ENCODE measurements at places on chromosomes 1 and 21. TPM values are rescaled to one million over a fixed set of nuclear protein-coding genes. Genes with fewer than 3 reads are reported as not detected.

The CD84 gene
- not detected for total RNA-seq

The LCE1B gene
- not detected for total RNA-seq

The CLCA1 gene
- total RNA-seq = not detected

The XCL1 gene
- total RNA-seq = not detected

The RABGGTB gene
- 58.8 TPM for total RNA-seq

The SLC1A7 gene
- total RNA-seq = not detected

The DISC1 gene
- total RNA-seq = 1.6 TPM

The GPR61 gene
- total RNA-seq = not detected

The AMY1C gene
- total RNA-seq = not detected

The GRHL3 gene
- not detected for total RNA-seq

The OR2L2 gene
- total RNA-seq = not detected

The FCGR1A gene
- total RNA-seq = not detected

The FCAMR gene
- not detected for total RNA-seq

The NOS1AP gene
- 0.29 TPM for total RNA-seq

The RGSL1 gene
- not detected for total RNA-seq

The LCE3D gene
- not detected for total RNA-seq

The SLC30A10 gene
- total RNA-seq = not detected

The PDZK1 gene
- 0.53 TPM for total RNA-seq

The KLHDC7A gene
- total RNA-seq = not detected

The SH3D21 gene
- 2.1 TPM for total RNA-seq

The MIER1 gene
- 21.6 TPM for total RNA-seq

The VASH2 gene
- total RNA-seq = under 0.01 TPM

The ADAM30 gene
- total RNA-seq = not detected

The RGS16 gene
- total RNA-seq = not detected

The FAAP20 gene
- 62.4 TPM for total RNA-seq

The PLEKHG5 gene
- 8.9 TPM for total RNA-seq

The UBE2U gene
- total RNA-seq = not detected

The COL8A2 gene
- total RNA-seq = 6.2 TPM

The RGL1 gene
- 6.0 TPM for total RNA-seq

The TACSTD2 gene
- total RNA-seq = under 0.01 TPM

The ENTREP3 gene
- total RNA-seq = 21.0 TPM

The CELA3A gene
- total RNA-seq = not detected

The TPTE gene
- not detected for total RNA-seq

The INSRR gene
- total RNA-seq = not detected

The PKP1 gene
- not detected for total RNA-seq

The CAMK1G gene
- 7.1 TPM for total RNA-seq

The HES4 gene
- total RNA-seq = 0.35 TPM

The TESK2 gene
- total RNA-seq = 0.53 TPM

The PADI3 gene
- total RNA-seq = not detected

The PRDM16 gene
- 1.1 TPM for total RNA-seq

The FAM72B gene
- total RNA-seq = 2.3 TPM

The UBQLN4 gene
- 19.3 TPM for total RNA-seq

The TMPRSS15 gene
- total RNA-seq = not detected

The TMEM61 gene
- not detected for total RNA-seq

The TMEM59 gene
- 239 TPM for total RNA-seq

The CD5L gene
- not detected for total RNA-seq

The CDK18 gene
- 0.29 TPM for total RNA-seq

The HAPLN2 gene
- total RNA-seq = not detected

The FMOD gene
- total RNA-seq = 3.5 TPM
